Activated CD8-positive, alpha-beta T cell treated with anti-CD3 and anti-CD28 coated beads for 36 hours (primary cell): ENCODE measurements at places on chromosomes 11 and 22. TPM values are rescaled to one million over a fixed set of nuclear protein-coding genes. Genes with fewer than 3 reads are reported as not detected.

The KCNK4 gene
- not detected for total RNA-seq

GRCh38 chr11:62444236-62444833, 25.5 kb downstream of the SCGB1A1 start:
- H3K27ac ChIP-seq: no peak overlapping the region
- H3K27me3 ChIP-seq: peaks cover 17% of the 10 kb centered on the region
- H3K4me1 ChIP-seq: peaks cover 9% of the 10 kb centered on the region
- peak overlapping the region; percentile 63 for H3K4me3 ChIP-seq

GRCh38 chr22:39148727-39149535, 3.5 kb downstream of the CBX7 start:
- H3K4me1 ChIP-seq: peaks cover 56% of the 10 kb centered on the region
- peaks cover 2% of the 10 kb centered on the region for H3K36me3 ChIP-seq
- peaks cover 7% of the 10 kb centered on the region for H3K27me3 ChIP-seq
- no peak overlapping the region for H3K4me3 ChIP-seq

DNA sequence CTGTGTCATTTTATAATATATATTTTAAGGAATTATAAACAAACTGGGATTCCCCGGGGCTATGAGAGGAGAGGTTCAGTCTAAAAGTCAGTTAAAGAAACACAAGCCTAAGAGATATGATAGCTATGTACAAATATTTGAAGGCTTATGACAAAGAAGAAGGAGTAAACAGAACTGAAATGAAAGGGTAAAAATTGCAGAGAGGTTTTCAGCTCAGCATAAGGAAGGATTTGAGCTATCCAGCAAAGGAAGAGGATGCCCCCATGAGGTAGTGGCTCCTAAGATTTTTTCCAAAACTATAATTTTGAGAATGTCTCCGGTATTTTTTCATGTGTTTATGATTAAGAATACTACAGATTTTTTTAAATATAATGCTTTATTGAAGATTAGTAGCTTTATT, 57.9 kb upstream of the ANGPTL5 start:
- no peaks in the 10 kb centered on the region for H3K27me3 ChIP-seq
- DNase-seq: no peak
- H3K27ac ChIP-seq: no peak overlapping the region
- peaks cover 2% of the 10 kb centered on the region for H3K36me3 ChIP-seq

DNA sequence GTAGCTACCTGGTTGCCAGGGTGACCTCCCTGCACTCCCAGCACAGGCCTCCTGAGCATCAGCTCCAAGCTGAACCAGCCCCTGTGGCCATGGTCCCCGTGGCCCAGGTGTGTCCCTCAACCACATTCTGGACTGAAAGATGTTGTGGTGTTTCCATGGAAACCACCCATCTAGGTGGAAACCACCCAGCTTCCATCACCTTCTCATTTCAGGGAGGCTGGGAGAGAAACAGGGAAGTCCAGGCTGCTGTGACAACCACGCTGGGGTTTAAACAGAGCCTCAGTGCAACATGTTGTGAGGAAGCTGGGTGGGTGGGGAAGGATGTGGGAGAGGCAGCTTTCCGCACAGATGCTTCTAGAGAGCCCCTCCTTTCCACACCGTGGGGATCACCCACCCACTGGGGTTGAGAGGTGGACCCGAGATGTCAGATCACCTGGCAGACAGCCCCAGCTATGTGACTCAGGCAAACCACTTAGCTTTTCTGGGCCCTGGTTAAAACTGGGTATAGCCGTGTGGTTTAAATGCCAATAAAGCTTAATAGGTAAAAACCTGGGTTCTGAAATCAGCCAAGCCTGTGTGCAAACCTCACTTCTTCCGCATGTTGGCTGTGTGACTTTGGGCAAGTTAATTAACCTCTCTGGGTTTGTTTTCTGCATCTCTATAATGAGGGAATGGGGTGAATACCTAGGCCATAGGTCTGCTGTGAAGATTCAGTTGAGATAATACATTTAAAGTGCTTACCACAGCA, 46.4 kb downstream of the CD82 start:
- H3K27ac ChIP-seq: peak overlapping the region; percentile 89
- no peak overlapping the region for H3K4me3 ChIP-seq
- H3K36me3 ChIP-seq: peaks cover 74% of the 10 kb centered on the region
- DNase-seq: peak; percentile 90
- H3K27me3 ChIP-seq: no peaks in the 10 kb centered on the region

GRCh38 chr22:20980523-20980922, 1.6 kb upstream of the LZTR1 start:
- no peak for DNase-seq
- peak overlapping the region; percentile 92 for H3K4me3 ChIP-seq
- H3K36me3 ChIP-seq: peaks cover 6% of the 10 kb centered on the region
- peaks cover 40% of the 10 kb centered on the region for H3K4me1 ChIP-seq
- H3K27me3 ChIP-seq: no peaks in the 10 kb centered on the region

GRCh38 chr11:114073828-114074381, 14.4 kb downstream of the ZBTB16 start:
- no peaks in the 10 kb centered on the region for H3K27me3 ChIP-seq
- H3K36me3 ChIP-seq: no peaks in the 10 kb centered on the region
- peak; percentile 46 for DNase-seq
- peak overlapping the region; percentile 45 for H3K4me3 ChIP-seq
- H3K4me1 ChIP-seq: peaks cover 54% of the 10 kb centered on the region

- no peak within 1 kb of the TSS for H3K27ac ChIP-seq
- DNase-seq: no peak
- no peaks in the 10 kb centered on the region for H3K36me3 ChIP-seq
These were observed at the start of gene SCGB1D2 for GRCh38 chr11:62242021-62242420. Gene SCGB1D2, plus strand, starts transcription at chr11:62242239. Its CDS starts 69 bp downstream, at chr11:62242308.

The TMEM218 gene
- 12.7 TPM for total RNA-seq

The TSPAN18 gene
- 0.85 TPM for total RNA-seq

DNA sequence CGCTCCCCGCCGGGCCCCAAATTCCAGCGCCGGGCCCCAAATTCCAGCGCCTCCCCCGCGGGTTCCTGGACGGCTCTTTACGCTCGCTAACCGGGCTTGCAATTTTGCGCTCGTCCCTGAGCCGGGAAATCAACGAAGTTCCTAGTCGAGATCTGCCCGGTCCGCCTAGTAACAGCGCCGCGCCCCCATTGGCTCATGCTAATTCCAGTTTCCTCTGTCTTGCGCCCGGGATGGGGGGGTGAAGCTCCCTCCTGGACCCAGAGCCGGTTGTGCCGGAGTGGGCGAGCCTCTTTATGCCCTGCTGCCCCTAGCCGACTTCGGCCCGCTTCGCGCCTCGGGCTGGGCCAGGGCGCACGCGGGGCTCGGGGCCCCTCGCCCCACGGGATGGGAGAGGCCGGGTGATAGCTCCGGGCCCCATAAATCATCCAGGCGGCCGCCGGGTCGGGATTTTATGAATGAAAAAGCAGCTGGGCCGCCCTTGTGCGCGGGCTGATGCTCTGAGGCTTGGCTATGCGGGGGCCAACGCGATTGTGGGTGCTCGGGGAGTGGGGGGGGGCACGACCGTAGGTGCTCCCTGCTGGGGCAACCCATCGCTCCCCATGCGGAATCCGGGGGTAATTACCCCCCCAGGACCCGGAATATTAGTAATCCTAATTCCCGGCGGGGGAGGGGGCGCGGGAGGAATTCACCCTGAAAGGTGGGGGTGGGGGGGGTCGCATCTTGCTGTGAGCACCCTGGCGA, 1.8 kb upstream of the CCND1 start:
- H3K4me1 ChIP-seq: peaks cover 24% of the 10 kb centered on the region
- H3K36me3 ChIP-seq: no peaks in the 10 kb centered on the region
- H3K4me3 ChIP-seq: no peak overlapping the region
- no peak overlapping the region for H3K27ac ChIP-seq
- peaks cover 52% of the 10 kb centered on the region for H3K27me3 ChIP-seq
- DNase-seq: peak; percentile 49

DNA sequence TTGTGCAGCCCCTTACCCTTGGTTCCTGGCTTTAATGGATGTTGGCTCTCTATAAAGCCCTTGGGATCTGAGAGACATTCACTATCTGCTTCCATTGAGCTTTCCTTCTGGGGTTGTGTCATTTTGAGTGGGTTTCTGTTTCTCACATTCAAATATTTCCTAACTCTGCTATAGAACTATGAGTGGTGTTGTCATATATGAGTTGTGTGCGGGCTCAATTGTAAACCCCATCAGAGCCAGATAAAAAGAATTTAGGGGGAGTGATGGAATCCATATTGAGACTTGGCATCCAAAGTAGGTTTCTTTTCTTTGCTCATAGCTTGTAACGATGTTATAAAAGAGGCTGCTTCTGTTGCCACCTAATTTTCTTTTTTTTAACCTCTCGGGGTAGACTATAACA, 41.8 kb upstream of the SPON1 start:
- H3K27ac ChIP-seq: no peak overlapping the region
- H3K4me3 ChIP-seq: no peak overlapping the region
- peaks cover 38% of the 10 kb centered on the region for H3K4me1 ChIP-seq
- H3K36me3 ChIP-seq: no peaks in the 10 kb centered on the region

DNA sequence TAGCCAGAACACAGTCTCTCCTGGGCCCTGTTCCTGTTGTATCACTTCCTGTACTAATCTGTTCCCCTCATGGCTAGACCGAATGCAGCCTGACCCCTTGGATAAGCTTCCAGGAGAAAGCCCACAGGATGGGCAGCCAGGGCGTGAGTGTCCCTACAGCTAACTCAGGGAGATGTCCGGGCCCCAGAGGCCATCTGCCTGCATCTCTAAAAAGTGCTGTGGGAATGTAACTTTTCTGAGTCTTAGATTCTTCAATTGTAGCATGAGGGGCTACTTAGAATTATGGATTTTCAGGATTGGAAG, 7.7 kb upstream of the MALAT1 start:
- no peak overlapping the region for H3K27ac ChIP-seq
- H3K27me3 ChIP-seq: no peaks in the 10 kb centered on the region
- no peak overlapping the region for H3K4me3 ChIP-seq
- peaks cover 1% of the 10 kb centered on the region for H3K36me3 ChIP-seq
- no peak for DNase-seq
- H3K4me1 ChIP-seq: peaks cover 61% of the 10 kb centered on the region

GRCh38 chr22:46373921-46374662, 38.6 kb downstream of the TRMU start:
- peaks cover 3% of the 10 kb centered on the region for H3K27me3 ChIP-seq
- peak; percentile 58 for DNase-seq
- H3K36me3 ChIP-seq: peaks cover 3% of the 10 kb centered on the region
- no peak overlapping the region for H3K27ac ChIP-seq
- H3K4me1 ChIP-seq: peaks cover 36% of the 10 kb centered on the region

The OR52N4 gene
- total RNA-seq: 1.1 TPM

DNA sequence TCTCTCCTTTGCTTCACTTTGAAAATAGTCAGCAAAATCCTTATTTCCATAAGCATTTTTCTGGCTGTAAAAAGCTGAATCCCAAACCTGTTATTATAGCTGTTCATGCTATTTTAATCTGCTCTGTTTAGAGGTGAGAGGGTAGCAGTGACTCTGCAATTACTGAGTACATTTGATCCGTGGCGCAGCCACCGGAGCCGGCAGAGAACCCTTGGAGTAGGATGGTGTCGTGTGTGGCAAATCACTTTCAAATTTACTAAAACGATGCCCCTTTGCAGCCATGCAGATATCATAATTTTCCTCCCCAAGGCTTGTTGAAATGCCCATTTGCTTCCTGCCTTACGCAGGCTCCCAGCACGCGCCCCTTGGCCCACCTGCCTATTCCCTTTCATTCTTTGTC, 69.6 kb downstream of the ZBTB16 start:
- H3K27ac ChIP-seq: peak overlapping the region; percentile 10
- H3K36me3 ChIP-seq: no peaks in the 10 kb centered on the region
- peaks cover 6% of the 10 kb centered on the region for H3K4me1 ChIP-seq
- no peak overlapping the region for H3K4me3 ChIP-seq
- DNase-seq: no peak

DNA sequence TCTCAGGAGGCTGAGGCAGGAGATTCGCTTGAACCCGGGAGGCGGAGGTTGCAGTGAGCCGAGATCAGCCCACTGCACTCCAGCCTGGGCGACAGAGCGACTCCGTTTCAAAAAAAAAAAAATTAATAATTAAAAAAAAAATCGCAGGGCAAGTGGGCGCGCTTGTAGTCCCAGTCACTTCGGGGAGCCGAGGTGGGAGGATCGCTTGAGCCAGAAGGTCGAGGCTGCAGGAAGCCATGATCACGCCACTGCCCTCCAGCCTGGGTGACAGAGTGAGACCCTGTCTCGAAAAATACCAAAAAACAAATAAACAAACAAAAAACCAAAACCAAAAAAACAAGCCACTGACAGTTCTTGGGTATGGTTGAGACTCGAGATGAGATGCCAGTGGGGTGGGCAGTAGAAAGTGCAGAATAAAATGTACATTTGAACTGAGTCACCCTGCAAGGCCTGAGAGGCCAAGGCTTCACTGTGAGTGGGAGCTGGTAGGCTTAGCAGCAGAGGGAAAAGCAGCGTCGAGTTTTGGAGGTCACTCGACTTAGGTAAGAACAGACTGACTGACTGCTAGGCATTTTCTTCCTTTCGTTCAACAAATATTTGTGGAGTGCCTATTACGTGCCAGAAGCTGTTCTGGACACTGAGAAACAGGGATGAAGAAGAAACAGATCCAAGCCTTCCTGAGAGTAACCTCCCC, 635 bp upstream of the LDHA start:
- H3K4me3 ChIP-seq: peak overlapping the region; percentile 95
- H3K27me3 ChIP-seq: no peaks in the 10 kb centered on the region
- peak overlapping the region; percentile 98 for H3K27ac ChIP-seq
- H3K36me3 ChIP-seq: peaks cover 40% of the 10 kb centered on the region
- peak; percentile 63 for DNase-seq
- H3K4me1 ChIP-seq: peaks cover 42% of the 10 kb centered on the region

The HBG1 gene
- not detected for total RNA-seq

- H3K36me3 ChIP-seq: no peaks in the 10 kb centered on the region
These were observed 1153.0 kb upstream of the TENM4 start for GRCh38 chr11:80593648-80594374.
